ENCODE measurements at places on chromosomes 1 and 21.

GRCh38 chr1:151819976-151820623 lies 11.5 kb downstream of the RORC start:
- no peak for DNase-seq

DNA sequence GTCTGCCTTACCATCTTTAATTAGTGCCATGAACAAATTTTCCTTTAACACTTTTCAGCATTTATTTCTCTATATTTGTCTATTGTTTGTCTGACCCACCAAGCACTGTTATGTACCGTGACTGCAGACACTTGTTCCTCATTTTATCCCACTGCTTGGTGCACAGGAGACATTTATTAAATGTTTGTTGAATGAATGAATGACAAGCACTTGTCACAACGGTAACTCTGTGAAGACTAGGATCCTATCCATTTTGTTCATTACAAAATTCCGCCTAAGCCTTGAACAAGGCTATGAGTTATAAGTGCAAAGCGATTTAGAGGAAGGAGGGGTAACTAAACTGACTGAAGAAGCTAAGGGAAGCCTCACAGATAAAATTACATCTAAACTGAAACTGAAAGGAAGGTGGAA lies 379 bp upstream of the STRIP1 start:
- DNase-seq: no peak

DNA sequence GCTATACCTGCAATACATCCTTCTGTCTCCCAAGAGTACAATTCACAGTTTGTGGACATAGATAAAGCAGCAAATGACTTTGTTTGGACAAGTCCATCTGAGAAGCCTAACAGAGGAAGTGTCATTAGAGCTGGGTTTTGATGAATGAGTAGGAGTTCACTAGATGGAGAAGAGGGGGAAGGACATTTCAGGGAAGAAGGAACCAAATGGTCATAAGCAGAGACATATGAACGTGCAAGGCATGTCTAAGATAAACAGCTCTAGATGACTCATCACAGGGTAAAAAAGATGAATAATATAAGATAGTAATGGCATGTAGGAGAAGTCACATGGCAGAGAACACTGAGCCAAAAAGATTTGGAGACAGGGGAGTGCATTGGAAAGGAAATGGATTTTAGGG lies 54.5 kb downstream of the HMGB4 start:
- no peak for DNase-seq

- DNase-seq: no peak
These were observed 27.1 kb upstream of the TGFBR3 start for GRCh38 chr1:91913018-91913417.

GRCh38 chr1:202599669-202600431 lies 110.4 kb downstream of the SYT2 start:
- DNase-seq: peak; percentile 8

DNA sequence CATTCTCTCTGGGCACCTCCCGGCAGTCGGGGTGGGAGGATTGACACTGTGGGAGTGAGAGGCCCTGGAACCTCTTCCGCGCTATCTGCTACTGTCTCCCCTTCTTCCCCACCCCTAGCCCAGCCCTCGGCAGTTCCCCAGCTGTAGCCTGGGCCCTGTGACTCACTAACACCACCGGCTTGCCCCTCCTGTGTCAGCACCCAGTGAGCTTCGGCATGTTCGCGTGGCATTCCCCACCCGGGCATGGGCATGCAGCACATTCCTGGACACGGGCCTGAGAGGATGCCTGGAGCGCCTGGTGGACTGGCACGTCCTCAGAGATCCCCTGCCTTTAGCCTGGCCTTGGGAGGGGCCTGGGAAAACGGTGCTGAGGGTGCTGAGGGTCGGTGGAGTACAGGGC lies 1.3 kb downstream of the CDK18 start:
- no peak for DNase-seq

GRCh38 chr21:42401154-42401553 lies 2.5 kb upstream of the UBASH3A start:
- no peak for DNase-seq

DNA sequence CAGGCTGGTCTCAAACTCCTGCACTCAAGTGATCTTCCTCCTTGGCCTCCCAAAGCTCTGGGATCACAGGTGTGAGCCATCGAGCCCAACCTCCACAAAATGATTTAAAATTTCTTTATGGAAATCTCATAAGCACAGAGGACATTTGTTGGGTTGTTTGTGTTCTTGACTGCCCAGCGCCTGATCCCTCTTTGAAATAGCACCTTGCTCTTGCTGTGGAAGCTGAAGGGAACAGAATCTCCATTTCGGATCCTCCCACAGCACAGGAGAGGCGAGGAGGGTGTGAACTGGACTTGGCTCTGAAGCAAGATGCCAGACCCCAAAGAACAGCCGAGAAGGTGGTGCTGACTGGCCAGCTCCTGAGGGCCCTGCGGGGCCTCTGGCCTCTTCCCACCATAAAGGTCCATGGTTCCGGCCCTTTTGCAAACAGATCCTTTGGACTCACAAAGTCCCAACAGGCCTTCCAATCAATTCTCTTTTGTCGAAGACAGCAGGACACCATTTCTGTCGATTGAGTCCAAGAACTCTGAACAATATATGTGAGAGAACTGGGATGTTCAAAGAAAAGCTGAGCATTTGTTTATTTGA lies 45.6 kb upstream of the COA6 start:
- no peak for DNase-seq

GRCh38 chr1:67336157-67336556 lies 28.5 kb downstream of the IL12RB2 start:
- DNase-seq: no peak

GRCh38 chr1:117607471-117607870 lies 1.6 kb downstream of the TENT5C start:
- peak; percentile 6 for DNase-seq

GRCh38 chr1:119917304-119918055 lies 21.2 kb upstream of the ADAM30 start:
- no peak for DNase-seq

Measured in stimulated activated CD4-positive, alpha-beta T cell treated with anti-CD3 and anti-CD28 coated beads, Interleukin-1b, Interleukin-23, amount 100 ng/mL, for 24 hours (primary cell).